Cerebellum (tissue), 4 donors: ENCODE measurements at places on chromosomes 3 and 15. TPM values are rescaled to one million over a fixed set of nuclear protein-coding genes. Genes with fewer than 3 reads are reported as not detected.

The CAMKV gene
- total RNA-seq, result 25.9 TPM

The WDR93 gene
- 0.91 TPM for total RNA-seq

The CCR9 gene
- total RNA-seq, result not detected

The TTLL13 gene
- 0.36 TPM for total RNA-seq

The NOX5 gene
- total RNA-seq, result 0.09 TPM

The SHC4 gene
- total RNA-seq, result 9.5 TPM

The ATP11B gene
- 79.5 TPM for total RNA-seq

The ZBED2 gene
- not detected for total RNA-seq

The FOXB1 gene
- 0.91 TPM for total RNA-seq

The CD276 gene
- 39.6 TPM for total RNA-seq

The SLC35A5 gene
- 60.0 TPM for total RNA-seq

The ADCY5 gene
- total RNA-seq, result 23.5 TPM

The CAPN3 gene
- 1.8 TPM for total RNA-seq

The ASB14 gene
- 0.27 TPM for total RNA-seq

The THPO gene
- 0.36 TPM for total RNA-seq

The CCDC54 gene
- total RNA-seq, result 0.54 TPM

The GABRA5 gene
- 4.6 TPM for total RNA-seq

The STAB1 gene
- 19.8 TPM for total RNA-seq

The SH2D7 gene
- total RNA-seq, result not detected

The PIERCE2 gene
- total RNA-seq, result 2.5 TPM

The SEMA3F gene
- 8.2 TPM for total RNA-seq

The SEMA5B gene
- total RNA-seq, result 24.8 TPM

The CNBP gene
- total RNA-seq, result 127 TPM

The GHRL gene
- total RNA-seq, result 0.64 TPM

The GASK1A gene
- total RNA-seq, result 11.4 TPM

The NEK11 gene
- 24.5 TPM for total RNA-seq

The ITGA11 gene
- total RNA-seq, result 4.2 TPM

The EMC7 gene
- 16.3 TPM for total RNA-seq

The ALPK3 gene
- 2.3 TPM for total RNA-seq

The ZPLD1 gene
- 0.54 TPM for total RNA-seq

The CRYBG3 gene
- 18.4 TPM for total RNA-seq

The CSTA gene
- total RNA-seq, result not detected

The ZNF660 gene
- 18.8 TPM for total RNA-seq

The ABI3BP gene
- 2.7 TPM for total RNA-seq

The ST8SIA2 gene
- total RNA-seq, result 54.4 TPM

The RETNLB gene
- not detected for total RNA-seq

The ROBO2 gene
- total RNA-seq, result 236 TPM

The CD200 gene
- 49.4 TPM for total RNA-seq

The TAGLN3 gene
- 91.8 TPM for total RNA-seq

The CCR3 gene
- total RNA-seq, result not detected

The DZIP1L gene
- total RNA-seq, result 28.6 TPM

The PCSK6 gene
- 23.0 TPM for total RNA-seq

The OR5K2 gene
- total RNA-seq, result not detected

The CTXND1 gene
- total RNA-seq, result 7.3 TPM

The KNL1 gene
- 17.7 TPM for total RNA-seq

The TMEM39A gene
- 32.7 TPM for total RNA-seq

The ZNF662 gene
- total RNA-seq, result 23.0 TPM

The SLC35G2 gene
- 23.9 TPM for total RNA-seq

The PRRT3 gene
- total RNA-seq, result 5.5 TPM

The CELSR3 gene
- total RNA-seq, result 37.4 TPM

The RYR3 gene
- 62.5 TPM for total RNA-seq

The IMPG2 gene
- total RNA-seq, result 2.4 TPM

The CDV3 gene
- 71.0 TPM for total RNA-seq

The PAQR5 gene
- total RNA-seq, result 0.82 TPM
